ENCODE measurements at places on chromosomes 2 and 18.

DNA sequence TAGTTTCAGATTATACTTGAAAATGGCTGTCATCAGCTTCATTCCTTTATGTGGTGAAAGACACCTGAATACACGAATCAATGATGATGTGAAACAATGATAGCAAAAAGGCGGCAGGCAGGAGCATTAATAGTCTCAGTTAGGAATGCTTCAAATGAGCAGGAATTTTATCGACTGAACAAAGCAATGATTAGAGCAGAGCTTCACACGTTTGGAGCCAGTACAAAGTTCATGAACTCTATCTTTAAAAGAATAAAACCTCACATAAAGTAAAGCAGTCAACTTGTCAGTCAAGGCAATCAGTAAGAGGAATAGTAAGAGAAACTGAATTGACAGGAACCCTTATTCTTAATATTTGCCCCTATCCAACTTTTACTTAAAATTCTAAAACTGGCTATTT is 78.4 kb upstream of the SERTAD2 start:
- no peak overlapping the region for H3K27ac ChIP-seq
- H3K4me3 ChIP-seq: no peak overlapping the region
- no peaks in the 10 kb centered on the region for H3K36me3 ChIP-seq
- DNase-seq: no peak

DNA sequence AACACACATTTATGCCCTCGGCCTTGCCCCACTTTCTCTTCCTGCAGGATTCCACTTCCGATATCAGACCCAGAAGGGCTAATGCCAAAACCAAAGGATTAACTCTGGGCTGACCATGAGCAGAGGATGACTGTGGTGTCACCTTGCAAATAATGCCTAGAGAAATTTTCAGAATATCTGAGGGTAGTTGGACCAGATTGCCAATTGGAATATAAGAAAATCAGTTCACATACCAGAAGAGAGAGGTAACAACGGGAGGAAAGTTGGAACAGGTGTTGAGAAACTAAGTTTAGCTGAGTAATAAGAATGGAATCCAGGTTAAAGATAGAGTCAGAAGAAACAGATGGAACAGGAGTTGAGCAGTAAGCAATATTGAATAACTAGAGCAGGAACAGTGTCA is 232.7 kb upstream of the UBE2E3 start:
- no peaks in the 10 kb centered on the region for H3K27me3 ChIP-seq
- no peak for DNase-seq
- no peaks in the 10 kb centered on the region for H3K4me1 ChIP-seq
- no peaks in the 10 kb centered on the region for H3K36me3 ChIP-seq

- no peaks in the 10 kb centered on the region for H3K36me3 ChIP-seq
- H3K4me3 ChIP-seq: no peak overlapping the region
- H3K27me3 ChIP-seq: no peaks in the 10 kb centered on the region
- no peak overlapping the region for H3K27ac ChIP-seq
- H3K4me1 ChIP-seq: no peaks in the 10 kb centered on the region
These were observed 1451.3 kb upstream of the SLC39A10 start for GRCh38 chr2:194205568-194206227.

DNA sequence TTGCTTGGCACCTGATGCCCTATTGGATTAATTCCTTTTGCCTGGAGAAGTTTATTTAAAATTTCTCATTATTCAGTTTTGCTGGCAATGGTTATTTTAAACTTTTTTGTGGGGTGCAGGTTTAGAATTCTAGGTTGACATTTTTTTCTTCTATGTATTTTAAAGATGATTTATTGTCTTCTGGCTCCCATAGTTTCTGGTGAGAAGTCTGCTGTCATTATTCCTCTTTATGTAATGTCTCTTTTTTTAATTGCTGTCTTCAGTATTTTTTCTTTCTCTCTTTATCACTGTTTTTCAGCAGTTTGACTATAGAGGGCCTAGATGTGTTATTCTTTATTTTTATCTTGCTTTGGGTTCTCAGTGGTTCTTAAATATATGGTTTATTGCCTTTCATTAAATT is 182.2 kb upstream of the STON1 start:
- H3K36me3 ChIP-seq: peaks cover 62% of the 10 kb centered on the region
- no peaks in the 10 kb centered on the region for H3K4me1 ChIP-seq
- H3K4me3 ChIP-seq: no peak overlapping the region
- no peak overlapping the region for H3K27ac ChIP-seq
- H3K27me3 ChIP-seq: no peaks in the 10 kb centered on the region
- DNase-seq: no peak

DNA sequence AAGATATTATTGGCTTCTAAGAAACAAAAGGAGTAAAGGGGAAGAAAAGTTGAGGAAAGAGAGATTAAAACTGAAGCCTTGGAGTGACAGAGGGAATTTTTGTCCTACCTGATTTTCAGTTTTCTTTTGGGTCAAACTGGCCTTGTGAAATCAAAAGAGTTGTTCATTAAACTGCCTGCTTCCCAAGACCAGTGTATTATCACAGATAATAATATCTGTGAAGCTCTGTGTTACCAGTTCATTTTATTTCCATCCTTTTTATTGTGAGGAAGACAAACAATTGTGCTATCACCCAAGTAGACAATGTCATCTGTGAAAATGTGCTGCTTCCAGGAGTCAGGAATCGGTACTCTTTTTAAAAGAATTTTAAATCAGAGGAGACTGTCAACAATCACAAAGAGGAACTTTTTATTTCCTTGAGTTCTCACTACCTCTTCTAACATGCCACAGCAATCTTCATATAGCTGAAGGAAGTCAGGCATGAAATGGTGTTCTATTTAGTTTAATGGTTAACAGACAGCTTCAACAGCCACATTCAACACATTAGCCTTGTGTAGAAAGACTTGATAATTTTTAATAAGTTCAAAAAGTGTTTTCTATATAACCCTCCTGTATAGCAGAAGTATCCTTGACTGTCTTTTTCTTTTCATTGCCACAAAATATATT is 554.8 kb downstream of the PIK3C3 start:
- no peaks in the 10 kb centered on the region for H3K36me3 ChIP-seq
- no peaks in the 10 kb centered on the region for H3K27me3 ChIP-seq
- no peak for DNase-seq
- H3K4me3 ChIP-seq: no peak overlapping the region
- H3K27ac ChIP-seq: no peak overlapping the region

DNA sequence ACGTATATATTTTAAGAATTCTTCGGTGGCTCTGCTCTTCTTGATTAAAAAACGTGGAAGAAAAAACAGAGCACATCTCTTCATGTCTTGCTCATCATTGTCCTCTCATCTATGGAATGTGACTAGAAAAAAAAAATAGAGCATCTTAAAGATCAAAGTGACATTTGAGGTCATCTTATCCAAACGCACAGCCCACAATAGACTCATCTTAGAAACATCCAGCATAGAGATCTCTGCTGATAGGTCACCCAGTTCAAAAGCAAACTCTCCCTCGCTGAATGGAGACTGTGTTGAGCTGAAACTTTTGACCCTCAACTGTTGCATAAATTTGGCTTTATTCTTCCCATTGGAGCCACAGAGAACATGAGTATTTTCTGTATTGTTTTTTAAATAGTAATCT is 65.2 kb downstream of the CMPK2 start:
- H3K36me3 ChIP-seq: no peaks in the 10 kb centered on the region
- H3K27me3 ChIP-seq: peaks cover 2% of the 10 kb centered on the region
- DNase-seq: no peak
- no peak overlapping the region for H3K27ac ChIP-seq

DNA sequence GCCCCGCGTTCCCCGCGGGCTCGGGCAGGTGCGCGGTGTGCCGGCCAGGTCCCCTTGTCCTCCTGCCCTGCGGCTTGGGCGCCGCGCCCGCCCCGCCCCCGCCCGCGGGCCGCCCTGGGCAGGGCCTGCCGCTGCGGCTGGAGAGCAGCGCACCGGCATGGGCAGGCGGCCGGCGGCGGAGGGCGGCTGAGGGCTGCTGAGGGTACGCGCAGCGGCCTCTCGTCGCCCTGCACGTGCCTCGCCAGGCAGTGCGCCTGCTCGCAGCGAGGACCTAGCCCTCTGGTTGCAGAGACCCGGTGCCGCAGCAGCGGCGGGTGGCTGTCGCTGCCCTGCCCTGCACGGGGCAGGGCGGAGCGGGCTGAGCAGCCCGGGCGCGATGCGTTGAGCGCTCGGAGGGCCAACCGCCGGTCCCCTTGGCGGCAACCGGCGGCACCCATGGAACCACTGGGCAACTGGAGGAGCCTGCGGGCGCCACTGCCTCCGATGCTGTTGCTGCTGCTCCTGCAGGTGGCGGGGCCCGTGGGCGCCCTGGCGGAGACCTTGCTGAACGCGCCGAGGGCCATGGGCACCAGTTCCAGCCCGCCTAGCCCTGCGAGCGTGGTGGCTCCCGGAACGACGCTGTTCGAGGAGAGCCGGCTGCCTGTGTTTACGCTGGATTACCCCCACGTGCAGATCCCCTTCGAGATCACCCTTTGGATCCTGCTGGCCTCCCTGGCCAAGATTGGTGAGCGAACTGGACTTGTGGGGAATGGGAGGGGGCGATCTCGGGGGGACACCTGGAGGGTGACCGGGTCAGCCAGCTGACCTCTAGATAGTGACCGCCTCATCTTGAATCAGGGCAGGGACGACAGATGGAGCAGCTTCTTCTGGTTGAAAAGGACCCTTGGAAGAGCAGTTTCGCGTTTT is at the start of gene SLC9A2:
Gene SLC9A2 (plus strand): TSS at position 140 of the 906 bp plus-strand sequence. CDS start 296 bp downstream, at position 436.
- peak; percentile 68 for DNase-seq
- no peaks in the 10 kb centered on the region for H3K36me3 ChIP-seq
- H3K4me1 ChIP-seq: peaks cover 2% of the 10 kb centered on the region
- peaks cover 16% of the 10 kb centered on the region for H3K27me3 ChIP-seq
- H3K4me3 ChIP-seq: peak within 1 kb of the TSS; percentile 82

DNA sequence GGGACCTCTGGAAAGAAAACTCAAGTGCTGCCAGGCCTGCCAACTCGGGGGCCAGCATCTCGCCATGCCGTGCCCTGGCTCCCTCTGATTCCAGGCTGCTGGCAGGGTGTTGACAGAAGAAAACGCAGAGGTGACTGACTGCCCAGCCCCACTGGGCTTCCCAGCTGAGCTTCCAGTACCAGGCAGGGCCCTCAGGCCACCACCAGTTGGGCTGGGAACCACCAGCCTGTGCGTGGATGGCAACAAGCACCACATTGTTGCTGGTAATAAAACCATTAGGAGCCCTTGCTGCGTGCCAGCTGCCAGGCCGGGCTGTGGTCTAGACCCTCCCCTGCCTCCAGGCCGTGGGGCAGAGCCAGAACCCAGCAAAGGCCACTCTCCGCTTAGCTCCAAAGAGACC is 9.2 kb downstream of the DNMT3A start:
- H3K36me3 ChIP-seq: peaks cover 3% of the 10 kb centered on the region
- peaks cover 15% of the 10 kb centered on the region for H3K4me1 ChIP-seq
- no peak overlapping the region for H3K27ac ChIP-seq

- no peak overlapping the region for H3K27ac ChIP-seq
- no peaks in the 10 kb centered on the region for H3K27me3 ChIP-seq
- no peak for DNase-seq
- H3K4me3 ChIP-seq: no peak overlapping the region
- H3K36me3 ChIP-seq: no peaks in the 10 kb centered on the region
- no peaks in the 10 kb centered on the region for H3K4me1 ChIP-seq
These were observed 203.6 kb upstream of the KYNU start for GRCh38 chr2:142673836-142674235.

DNA sequence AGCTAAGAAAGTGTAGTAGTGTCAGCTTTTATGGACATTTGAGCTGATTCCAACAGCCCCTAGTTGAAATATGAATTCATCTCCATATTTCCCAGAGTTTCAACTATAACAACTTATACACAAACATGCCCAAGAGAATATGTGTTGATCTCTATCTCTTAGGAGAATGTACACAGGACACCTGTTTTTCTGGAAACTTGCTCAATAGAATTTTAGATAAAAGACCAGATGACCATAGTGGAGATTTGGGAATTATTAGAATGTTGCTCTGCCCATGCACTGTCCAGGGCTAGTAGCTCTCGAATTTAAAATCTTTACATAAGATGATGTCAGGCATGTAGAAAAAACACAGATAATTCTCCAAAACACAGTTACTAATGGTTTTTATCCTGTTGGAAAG is 162.3 kb upstream of the VRK2 start:
- H3K27ac ChIP-seq: no peak overlapping the region
- DNase-seq: no peak
- H3K36me3 ChIP-seq: no peaks in the 10 kb centered on the region
- H3K4me1 ChIP-seq: no peaks in the 10 kb centered on the region
- no peak overlapping the region for H3K4me3 ChIP-seq

GRCh38 chr18:32425466-32425865 is 45.2 kb downstream of the GAREM1 start:
- H3K36me3 ChIP-seq: no peaks in the 10 kb centered on the region
- no peak overlapping the region for H3K4me3 ChIP-seq
- H3K27ac ChIP-seq: no peak overlapping the region
- no peaks in the 10 kb centered on the region for H3K27me3 ChIP-seq

GRCh38 chr2:164868563-164869419 is 27.2 kb upstream of the COBLL1 start:
- H3K4me3 ChIP-seq: no peak overlapping the region
- no peak overlapping the region for H3K27ac ChIP-seq
- no peaks in the 10 kb centered on the region for H3K4me1 ChIP-seq
- no peaks in the 10 kb centered on the region for H3K36me3 ChIP-seq
- no peak for DNase-seq
- H3K27me3 ChIP-seq: no peaks in the 10 kb centered on the region

- no peak overlapping the region for H3K27ac ChIP-seq
- H3K4me1 ChIP-seq: peaks cover 4% of the 10 kb centered on the region
- no peak for DNase-seq
- no peaks in the 10 kb centered on the region for H3K36me3 ChIP-seq
- no peaks in the 10 kb centered on the region for H3K27me3 ChIP-seq
These were observed 96.4 kb downstream of the LOXHD1 start for GRCh38 chr18:46560671-46561045.

GRCh38 chr2:136116813-136117390 is 1.0 kb downstream of the CXCR4 start:
- no peaks in the 10 kb centered on the region for H3K4me1 ChIP-seq
- peaks cover 19% of the 10 kb centered on the region for H3K27me3 ChIP-seq
- H3K4me3 ChIP-seq: peak overlapping the region; percentile 78

DNA sequence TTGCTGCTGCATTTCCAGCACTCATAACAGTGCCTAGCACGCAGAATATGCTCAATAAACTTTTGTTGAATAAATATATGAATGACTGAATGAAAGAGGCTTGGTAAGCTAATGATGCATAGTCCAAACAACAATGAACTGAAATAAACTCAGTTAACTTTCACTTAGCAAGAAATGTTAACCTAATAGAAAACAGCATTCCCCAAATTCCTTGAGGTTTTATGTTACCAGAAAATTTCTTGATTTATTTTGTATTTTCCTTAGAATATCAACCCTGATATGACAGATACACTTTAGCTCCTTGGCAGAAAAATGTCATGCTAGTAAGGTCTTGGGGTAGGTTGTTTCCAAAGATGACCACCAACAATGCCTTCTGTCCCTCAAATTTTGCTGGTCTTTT is 217.4 kb downstream of the KCNE4 start:
- no peaks in the 10 kb centered on the region for H3K36me3 ChIP-seq
- H3K4me1 ChIP-seq: no peaks in the 10 kb centered on the region
- H3K27me3 ChIP-seq: no peaks in the 10 kb centered on the region
- no peak overlapping the region for H3K27ac ChIP-seq
- no peak overlapping the region for H3K4me3 ChIP-seq
- no peak for DNase-seq

All from H9 (cell line).